Pons (tissue), 1 donor: ENCODE measurements at places on chromosomes 3 and 15.
A peak's percentile ranks its signal among the peaks of the same experiment; 100 is the strongest.

- no peak for DNase-seq
Measured at GRCh38 chr3:62151591-62151990, 221.8 kb downstream of the FEZF2 start.

DNA sequence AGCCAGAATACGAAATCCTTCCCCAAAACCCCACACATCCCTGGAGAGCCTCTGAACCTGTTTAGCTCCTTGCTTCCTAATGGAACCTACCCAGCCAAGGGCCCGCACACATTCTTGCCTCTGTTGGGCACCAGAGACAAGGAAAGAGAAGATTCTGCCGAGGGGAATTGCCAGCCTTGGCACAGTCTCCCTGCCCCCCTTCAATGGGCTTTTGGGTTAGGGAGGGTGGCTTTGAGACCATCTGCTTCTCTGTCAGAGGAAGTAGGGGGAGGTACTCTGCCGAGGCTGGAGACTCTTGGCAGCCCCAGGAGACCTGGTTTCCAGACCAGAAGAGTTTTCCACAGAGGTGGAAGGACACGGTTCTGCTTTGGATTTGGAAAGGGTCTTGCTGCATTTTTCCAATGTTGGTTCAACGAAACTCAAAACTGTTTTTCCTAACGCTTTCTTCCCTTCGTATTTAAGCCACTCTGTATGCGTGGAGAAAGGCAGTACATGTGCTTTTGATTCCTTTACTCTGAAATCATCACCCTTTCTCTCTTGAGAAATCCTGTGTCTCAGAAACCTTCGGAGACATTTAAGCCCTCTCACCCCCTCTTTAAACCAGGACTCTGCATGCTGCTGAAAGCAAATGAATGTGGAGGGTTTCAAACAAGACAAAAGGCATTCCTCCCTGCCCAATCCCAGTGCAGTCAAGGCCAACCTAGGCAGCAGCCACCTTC is 78.8 kb upstream of the PRR23C start:
- no peak for DNase-seq

GRCh38 chr3:154430014-154430413 is at the start of gene GPR149:
Gene GPR149 (minus strand): TSS chr3:154430190. CDS start chr3:154429615, 575 bp downstream.
- no peak for DNase-seq

DNA sequence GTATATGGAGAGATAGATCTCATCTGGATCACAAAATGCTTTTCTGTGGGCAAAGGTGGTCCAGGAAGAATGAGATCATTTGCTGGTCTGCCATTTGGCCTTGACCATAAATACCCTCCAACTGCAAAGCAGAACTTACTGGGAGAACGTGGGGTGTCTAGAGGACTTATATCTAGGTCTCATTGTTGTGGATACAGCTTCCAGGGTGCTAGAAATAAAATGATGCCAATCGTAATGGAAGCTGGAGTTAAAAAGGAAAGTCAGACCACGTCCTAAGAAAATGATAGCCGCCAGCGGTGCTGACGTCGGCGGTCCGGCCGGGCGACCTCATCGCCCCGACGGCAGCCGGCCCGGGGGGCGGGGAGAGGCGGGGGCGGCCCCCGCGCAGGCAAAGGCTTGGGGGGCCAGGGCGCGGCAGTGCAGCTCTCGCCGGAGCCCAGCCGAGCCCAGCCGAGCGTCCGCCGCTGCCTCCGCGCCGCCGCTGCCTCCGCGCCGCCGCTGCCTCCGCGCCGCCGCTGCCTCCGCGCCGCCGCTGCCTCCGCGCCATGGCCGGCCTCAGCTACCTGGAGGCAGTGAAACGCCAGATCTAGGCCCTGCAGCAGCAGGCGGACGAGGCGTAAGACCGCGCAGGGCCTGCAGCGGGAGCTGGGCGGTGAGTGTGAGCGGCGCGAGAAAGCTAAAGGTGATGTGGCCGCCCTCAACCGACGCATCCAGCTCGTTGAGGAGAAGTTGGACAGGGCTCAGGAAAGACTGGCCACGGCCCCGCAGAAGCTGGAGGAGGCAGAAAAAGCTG is 89.5 kb downstream of the EOMES start:
- peak; percentile 25 for DNase-seq

DNA sequence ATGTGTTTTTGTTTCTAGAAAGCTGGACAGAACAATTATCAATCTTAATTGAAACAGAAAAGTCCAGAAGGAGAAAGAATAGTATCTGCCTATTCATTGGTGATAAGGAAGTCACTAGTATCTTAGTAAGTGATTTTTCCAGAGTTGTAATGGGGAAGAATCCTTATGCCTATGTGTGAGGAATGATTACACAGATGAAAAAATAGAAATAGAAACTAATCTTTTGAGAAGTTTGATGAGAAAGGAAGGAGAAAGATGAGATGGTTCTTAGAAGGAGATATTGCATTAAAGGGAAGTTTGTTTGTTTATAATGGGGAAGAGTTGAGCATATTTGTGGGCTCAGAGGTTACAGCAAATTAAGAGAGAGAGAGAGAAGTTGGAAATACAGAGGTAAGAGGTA is 42.7 kb upstream of the CBLB start:
- DNase-seq: no peak

DNA sequence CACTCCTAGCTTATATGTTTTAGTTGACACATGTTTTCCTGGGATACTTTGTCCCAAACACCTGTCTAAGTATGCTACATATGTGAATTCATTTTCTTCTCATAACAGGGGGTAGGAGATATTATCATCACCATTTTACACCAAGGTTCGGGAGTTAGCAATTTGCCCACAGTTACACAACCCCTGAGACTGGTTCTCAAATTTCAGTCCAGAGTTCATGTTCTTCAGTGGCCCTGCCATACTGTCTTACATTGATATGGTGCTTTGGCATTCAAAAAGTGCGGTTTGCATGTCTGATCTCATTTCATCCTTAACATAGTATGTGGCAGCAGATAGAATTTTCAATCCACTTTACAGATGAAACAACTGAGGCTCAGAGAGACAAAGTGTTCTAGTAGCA is 38.4 kb downstream of the ROBO2 start:
- no peak for DNase-seq

- no peak for DNase-seq
Measured at GRCh38 chr15:43219929-43220928, 589 bp downstream of the EPB42 start.

- no peak for DNase-seq
Measured at GRCh38 chr15:35654332-35654731, 108.4 kb upstream of the DPH6 start.
